ENCODE measurements at places on chromosomes 1 and 21.

GRCh38 chr1:36913016-36913415, 121.3 kb downstream of the GRIK3 start:
- DNase-seq: no peak

- no peak for DNase-seq
Observed at GRCh38 chr1:224183591-224184312, 712 bp downstream of the DEGS1 start.

DNA sequence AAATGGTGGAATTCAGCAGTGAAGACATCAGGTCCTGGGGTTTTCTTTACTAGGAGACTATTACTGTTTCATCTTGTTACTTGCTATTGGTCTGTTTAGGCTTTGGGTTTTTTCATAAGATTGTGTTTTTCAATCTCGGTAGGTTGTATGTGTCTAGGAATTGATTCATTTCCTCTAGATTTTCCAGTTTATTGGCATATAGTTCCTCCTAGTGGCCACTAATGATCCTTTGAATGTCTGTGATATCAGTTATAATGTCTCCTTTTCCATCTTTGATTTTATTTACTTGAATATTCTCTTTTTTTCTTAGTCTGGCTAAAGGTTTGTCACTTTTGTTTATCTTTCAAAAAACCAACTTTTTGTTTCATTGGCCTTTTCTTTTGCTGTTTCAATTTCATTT, 233.0 kb downstream of the RWDD3 start:
- no peak for DNase-seq

DNA sequence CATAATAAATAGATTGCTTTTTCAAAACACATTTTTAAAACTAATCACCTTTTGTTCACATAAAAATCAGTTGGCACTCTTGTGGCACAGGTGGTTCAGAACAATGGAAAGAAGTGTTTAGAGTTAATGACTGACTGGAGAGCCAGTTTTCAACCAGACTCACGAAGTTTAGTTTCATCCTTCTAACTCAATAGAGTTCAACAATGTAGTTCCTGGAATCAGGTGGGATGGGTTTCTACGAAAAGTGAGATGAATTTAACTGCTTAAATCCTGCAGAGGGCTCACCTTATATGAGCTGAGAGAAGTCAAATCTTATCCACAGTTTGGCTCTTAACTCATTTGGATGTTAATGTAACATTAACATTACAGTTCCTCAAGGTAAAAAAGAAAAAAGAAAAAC, 116.5 kb downstream of the SMYD2 start:
- DNase-seq: no peak

- no peak for DNase-seq
Observed at GRCh38 chr1:43354936-43355335, 3.8 kb upstream of the CDC20 start.

DNA sequence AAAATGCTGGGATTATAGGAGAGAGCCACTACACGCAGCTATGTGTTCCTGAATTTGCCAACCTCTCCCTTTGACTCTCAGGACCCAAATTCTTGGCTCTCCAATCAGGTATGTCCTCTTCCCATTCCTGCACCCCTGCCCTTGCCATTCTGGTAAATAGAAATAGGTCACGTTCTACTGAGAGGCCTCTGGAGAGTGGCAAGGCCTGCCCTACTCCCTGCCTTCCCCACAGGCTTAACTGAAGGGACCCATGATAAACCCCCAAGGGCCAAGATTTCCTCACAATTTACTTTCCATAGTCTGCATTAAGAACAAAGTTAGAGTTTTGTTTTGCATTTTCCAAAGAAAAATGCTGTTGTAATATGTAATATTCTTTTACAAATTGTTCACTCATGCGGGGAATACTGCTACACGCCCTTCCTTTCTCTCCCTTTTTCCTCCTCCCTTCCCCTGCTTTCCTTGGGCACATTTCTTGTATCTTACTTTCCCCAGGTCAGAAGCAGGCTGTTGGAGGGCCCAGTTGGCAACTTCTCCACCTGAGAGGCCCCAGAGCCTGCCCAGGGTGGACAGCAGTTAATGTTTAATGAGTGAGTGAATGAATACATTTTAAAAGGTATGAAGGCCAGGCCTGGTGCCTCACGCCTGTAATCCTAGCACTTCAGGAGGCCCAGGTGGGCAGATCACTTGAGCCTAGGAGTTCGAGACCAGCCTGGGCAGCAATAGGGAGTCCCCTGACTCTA, 33.9 kb upstream of the PUM1 start:
- DNase-seq: no peak

DNA sequence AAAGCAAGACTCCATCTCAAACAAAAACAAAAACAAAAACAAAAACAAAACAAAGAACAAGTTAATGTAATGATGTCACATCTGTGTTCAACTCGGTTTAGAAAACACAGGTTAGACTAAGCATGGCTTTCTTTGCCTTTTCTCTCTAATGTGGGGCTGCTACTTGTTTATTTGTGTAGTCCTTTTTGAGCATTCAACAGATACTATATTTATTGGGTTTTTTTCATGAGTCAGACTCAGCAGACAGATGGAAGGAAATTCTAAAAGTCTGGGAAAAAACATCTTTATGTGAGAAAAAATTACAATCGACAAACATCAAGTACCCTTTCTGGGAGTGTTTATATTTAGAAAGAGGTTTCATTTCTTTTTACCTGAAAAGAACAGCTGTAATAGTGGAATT, 22.3 kb upstream of the OTUD3 start:
- no peak for DNase-seq

DNA sequence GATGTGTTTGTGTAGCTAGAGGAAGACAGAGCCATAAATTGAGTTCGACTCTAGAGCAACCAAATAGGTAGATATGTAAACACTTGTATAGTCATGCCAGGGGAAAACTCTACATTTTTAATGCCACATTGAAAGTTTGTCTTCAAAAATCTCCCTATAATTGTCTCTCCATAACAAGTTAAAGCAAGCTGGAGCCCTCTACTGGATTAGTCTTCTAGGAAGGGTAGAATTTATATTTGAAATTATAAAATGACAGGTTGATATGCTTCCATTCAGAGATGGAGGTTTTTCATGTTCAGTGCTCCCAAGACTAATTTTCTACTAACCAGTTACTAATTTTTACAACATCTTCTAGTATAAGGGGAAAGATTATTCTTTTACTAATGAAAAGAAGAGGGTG, 13.1 kb upstream of the COL24A1 start:
- no peak for DNase-seq

DNA sequence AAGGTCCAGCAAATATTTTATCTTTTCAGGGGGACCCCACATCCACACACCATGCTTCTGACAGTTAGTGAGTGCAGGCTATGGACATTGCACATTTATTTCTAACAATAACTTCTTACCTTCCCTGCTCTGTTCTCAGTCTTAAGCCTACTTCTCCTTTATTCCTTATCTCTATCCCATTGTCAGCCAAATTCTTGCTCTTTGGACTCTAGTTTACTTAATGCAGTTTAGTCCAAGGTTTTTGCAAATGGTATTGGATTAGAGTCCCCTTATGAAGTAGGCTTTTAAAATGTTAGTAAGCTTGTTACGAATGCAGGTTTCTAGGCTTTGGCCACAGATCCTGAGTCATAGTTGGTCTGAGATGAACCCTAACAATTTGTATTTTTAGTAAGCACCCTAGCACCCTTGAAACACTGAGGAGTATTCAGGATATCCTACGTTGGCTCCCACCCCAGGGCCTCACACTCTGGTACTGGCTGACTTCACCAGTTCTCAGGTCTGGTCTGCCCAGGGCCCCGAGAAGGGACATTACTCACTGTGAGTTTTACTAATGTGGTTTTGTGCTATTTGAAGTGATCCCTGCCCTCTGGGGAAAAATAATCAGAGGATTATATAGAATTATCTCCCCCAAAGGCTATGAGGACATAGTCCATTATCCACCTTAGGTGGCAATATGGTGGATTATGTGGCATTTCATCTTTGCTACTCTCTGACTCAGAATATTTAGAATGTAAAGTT, 239.5 kb downstream of the TGFB2 start:
- DNase-seq: no peak

- no peak for DNase-seq
Observed at GRCh38 chr1:93474321-93474720, 26.4 kb downstream of the FNBP1L start.

DNA sequence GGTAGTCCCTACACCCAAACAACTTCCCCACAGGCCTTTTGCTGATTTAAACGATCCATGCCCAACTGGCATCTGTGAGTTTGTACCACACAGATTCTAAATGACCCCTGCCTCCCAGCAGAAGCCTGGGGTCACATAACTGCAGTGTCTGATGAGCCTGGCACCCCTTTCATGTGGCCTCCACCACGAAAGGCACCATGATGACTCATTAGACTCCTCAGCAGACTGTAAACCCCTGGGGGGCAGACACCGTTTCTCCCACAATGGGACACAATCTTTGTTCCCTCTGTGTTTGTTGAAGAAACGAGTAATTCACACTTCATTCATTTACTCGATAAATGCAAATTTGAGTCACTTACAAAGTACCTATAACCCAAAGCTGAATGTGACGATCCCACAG, 81.6 kb downstream of the CCDC185 start:
- DNase-seq: no peak

- DNase-seq: no peak
Observed at GRCh38 chr1:241323514-241324195, 33.4 kb downstream of the RGS7 start.

DNA sequence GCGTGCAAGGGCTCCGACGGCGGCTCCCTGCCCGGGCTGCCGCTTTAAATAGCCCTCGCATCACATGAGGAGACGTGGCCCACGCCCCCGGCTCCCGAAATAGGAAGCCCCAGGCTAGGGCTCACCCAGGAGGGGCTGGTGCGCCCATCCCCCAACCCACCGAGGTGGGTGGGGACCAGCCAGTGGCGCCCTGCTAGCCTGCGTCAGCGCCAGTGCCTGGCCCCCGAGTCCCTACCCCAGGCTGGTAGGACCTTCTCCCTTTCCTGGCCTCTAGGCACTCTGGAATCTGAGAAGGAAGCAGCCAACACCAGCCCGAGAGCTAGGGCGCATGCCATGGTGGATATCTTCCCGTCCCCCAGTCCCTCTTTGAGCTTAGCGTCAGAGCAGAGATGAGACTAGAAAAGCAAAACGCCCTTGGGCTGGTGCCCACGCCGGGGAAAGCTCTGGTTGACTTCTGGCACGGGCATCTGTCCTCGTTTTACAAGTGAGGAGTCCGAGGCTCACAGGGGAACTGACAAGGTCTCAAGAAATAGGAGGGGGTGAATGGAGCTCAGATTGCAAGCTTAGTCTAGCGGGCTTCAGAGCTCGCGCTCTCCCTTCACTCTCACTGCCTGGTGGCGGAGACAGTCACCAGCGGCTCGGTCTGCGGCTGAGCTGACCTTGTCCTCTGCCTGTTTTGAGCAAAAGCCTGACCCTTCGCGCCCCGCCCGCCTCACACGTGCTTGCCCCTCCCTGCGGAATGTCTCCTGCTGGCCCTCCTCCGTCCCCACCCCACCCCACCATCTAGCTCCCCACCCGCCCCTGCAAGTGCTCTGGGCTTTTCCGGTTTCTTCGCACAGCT, at the start of gene FABP3:
Gene FABP3, minus strand, starts transcription at position 21 of the 841 bp plus-strand sequence. CDS start 62 bp downstream, outside the sequence.
- no peak for DNase-seq

- DNase-seq: no peak
Observed at GRCh38 chr1:214008347-214008746, 20.6 kb downstream of the PROX1 start.

DNA sequence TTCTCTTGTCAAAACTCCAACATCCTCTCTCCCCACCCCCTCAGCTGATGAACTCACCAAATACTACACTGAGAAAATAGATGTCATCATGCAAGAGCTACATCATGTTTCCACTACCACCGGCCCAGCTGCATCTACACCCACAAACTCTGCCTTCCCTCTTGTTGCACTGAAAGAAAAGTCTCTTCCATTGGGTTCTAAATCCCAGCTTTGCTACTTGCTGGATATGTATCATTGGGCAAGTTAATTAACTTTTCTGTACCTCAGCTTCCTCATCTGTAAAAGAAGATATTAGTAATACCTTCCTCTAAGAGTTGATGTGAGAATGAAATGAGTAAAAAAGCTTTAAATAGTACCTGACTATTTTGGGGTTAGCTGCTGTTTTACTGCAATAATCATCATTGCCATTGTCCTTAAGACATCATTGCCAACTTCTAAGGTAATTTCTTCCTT, 108.6 kb downstream of the OLFML2B start:
- DNase-seq: no peak

- DNase-seq: no peak
Observed at GRCh38 chr1:58908561-58909560, 125.0 kb upstream of the JUN start.

- DNase-seq: no peak
Observed at GRCh38 chr1:101993710-101994109, 3.0 kb downstream of the OLFM3 start.

DNA sequence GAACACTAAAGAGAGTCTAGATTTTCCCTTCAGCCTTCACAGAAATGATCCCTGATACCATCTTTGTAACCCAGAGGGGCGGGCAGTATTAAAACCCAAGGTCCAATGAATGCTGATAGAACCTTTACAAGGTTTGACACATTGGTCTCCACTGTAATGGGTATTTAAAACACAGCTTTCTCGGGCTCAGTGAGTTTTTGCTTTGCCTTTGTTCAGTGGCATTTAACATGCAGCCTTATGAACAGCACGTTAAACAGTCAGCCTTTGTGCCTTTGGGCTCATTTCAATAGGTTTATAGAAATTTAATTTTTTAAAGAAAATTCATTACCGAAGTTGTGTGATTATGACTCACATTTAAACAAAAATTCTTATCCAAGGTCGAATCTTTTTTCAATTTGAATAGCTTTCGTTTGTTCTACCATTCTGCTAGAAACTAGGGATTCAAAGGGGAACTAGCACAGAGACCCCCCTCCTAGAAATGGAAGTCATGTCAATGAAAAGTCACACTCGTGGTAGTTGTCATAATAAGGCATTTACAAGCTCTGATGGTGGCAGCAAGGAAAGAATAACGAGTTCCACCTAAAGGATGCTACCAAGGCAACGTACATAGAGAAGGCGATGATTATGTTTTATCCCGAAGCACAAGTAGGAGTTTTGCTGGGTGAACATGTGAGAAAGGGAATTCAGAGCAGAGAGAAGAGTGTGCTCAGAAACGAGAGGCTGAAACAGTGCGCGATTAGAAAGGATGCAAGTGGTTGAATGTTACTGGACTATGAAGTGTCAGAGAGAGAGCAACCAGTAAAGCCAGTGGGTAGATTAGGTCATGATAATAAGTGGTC, 66.2 kb downstream of the SGIP1 start:
- DNase-seq: no peak

DNA sequence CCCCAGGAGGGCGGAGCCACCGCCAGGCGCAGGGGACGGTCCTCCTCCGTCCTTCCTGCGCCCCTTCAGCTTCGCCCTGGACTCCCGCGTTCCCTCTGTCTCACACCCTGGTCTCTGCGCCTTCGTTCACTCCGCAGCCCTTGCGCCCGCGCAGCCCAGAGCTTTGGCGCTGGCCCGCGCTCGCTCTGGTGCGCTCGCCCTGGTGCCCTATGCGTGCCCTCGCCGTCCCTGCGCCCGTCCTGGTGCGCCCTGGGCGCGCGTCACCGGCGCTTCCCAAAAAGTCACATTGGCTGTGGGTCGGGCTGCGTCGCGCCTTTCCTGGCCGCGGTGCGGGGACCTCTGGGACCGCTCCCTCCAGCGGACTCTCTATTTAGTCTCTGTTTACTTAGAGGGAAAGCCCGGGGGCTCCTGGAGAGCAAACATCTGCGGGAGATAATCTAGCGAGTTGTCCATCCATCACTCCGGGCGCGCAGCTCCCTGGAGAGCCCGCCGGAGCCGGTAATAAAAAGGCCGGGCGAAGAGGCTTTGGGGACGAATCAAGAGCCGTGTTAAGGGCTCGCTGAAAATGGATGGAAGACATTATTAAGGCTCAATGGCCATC, 178.6 kb downstream of the PRDM16 start:
- DNase-seq: no peak

GRCh38 chr1:92989253-92989652, 28.0 kb upstream of the DIPK1A start:
- DNase-seq: no peak
